Ascending aorta (tissue), 2 donors: ENCODE measurements at places on chromosomes 5 and 9.

DNA sequence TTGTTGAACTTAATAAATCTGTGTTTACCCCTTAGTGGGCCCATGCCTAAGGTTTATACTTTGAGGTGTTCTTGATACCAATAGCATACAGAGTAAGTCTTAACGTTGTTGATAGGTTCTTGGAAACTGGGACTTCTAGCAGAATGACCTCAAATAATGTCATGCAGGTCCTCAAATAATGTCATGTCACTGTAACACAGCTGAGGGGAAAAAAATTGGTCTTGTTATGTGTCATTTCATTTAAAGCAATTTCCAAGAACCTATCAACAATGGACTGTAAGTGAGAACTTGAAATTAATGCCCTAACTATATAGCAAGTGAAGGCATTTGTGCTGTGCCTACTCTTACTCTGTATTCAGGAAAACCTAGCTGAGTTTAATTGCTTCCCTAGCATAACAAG lies 7.2 kb downstream of the DNAJA1 start:
- no peak for DNase-seq

- no peak for DNase-seq
Measured at GRCh38 chr5:18105449-18105848, 471.2 kb downstream of the TAF11L14 start.

GRCh38 chr9:22469928-22470544 lies 23.4 kb downstream of the DMRTA1 start:
- DNase-seq = no peak

DNA sequence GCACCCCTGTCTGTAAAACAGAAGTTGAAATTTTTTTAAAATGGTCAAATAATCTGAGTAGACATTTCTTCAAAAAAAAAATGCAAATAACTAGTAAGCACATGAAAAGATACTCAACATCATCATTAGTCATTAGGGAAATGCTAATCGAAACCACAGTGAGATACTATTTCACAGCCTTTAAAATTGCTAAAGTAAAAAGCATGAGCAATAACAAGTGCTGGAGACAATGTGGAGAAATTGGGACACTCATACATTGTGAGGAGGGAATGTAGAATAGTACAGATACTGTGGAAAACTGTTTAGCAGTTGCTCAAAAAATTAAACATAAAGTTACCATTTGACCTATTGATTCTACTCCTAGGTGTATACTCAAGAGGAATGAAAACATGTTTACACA lies 58.4 kb upstream of the RUSC2 start:
- DNase-seq = no peak

GRCh38 chr9:115636596-115636995 lies 517.0 kb upstream of the PAPPA start:
- no peak for DNase-seq

DNA sequence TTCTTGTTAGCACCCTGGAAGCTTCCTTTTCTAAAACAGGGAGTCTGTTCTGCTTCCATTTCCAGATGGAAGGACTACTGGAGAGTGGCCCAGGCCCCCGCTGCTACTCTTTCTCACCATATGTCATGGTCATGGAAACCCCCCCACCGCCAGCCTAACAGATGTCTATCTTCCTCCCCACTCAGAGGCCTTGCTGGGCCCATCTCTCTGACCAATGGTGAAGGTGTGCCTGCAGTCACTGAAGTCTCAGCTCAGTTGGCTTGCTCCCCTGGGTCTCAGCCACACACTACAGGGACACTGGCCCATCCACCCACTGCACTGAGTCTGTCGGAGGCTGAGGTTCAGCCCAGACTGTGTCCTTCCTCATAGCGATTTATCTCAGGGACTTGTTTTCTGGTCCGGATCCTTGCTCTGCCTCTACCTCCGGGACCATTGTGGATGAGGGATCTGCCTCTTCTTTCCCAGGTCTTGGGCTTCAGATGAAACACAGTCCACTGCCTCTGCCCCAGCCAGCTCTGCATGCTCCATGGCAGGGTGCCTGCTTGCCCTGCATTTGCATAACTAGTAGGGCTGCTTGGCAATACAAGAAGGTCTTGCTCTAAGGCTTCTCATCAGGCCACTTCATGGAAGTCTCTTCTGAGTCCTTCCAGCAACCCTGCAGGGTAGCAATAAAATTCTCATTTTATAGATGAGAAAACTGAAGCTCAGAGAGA lies 30.8 kb downstream of the GALNT12 start:
- DNase-seq = no peak

GRCh38 chr5:98605426-98605825 lies 168.0 kb upstream of the RGMB start:
- DNase-seq = no peak

DNA sequence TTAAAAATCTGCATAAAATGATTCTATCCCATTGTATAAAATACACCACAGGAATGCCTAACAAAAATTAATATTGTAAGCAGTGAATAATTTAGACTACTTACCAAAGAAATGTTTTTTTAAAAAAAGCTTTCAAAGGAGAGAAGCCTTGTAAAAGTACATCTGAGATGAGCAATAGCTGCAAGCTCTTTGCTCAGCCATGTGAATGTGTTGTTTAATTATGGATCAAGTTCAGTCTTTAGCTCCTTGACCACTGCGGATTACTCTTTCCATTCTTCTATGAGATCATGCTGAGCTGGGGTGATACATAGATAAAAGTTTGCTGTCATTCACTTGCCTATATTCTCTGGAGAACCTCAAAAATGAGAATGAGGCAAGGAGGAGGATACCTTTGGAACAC lies 782.4 kb upstream of the ZNF608 start:
- DNase-seq = no peak

DNA sequence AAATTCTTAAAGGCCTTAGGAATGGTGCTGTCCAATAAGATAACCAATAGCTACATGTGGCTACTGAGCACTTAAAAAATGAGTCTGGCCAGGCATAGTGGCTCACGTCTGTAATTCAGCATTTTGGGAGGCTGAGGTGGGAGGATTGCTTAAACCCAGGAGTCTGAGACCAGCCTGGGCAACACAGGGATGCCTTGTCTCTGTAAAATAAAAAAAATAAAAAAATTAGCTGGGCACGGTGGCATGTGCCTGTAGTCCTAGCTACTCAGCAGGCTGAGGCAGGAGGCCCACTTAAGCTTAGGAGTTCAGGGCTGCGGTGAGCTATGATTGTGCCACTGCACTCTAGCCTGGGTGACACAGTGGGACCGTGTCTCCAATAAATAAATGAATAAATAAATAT lies 1.3 kb upstream of the SLC22A5 start:
- no peak for DNase-seq

GRCh38 chr5:68911840-68912690 lies 181.7 kb upstream of the SLC30A5 start:
- DNase-seq = no peak

DNA sequence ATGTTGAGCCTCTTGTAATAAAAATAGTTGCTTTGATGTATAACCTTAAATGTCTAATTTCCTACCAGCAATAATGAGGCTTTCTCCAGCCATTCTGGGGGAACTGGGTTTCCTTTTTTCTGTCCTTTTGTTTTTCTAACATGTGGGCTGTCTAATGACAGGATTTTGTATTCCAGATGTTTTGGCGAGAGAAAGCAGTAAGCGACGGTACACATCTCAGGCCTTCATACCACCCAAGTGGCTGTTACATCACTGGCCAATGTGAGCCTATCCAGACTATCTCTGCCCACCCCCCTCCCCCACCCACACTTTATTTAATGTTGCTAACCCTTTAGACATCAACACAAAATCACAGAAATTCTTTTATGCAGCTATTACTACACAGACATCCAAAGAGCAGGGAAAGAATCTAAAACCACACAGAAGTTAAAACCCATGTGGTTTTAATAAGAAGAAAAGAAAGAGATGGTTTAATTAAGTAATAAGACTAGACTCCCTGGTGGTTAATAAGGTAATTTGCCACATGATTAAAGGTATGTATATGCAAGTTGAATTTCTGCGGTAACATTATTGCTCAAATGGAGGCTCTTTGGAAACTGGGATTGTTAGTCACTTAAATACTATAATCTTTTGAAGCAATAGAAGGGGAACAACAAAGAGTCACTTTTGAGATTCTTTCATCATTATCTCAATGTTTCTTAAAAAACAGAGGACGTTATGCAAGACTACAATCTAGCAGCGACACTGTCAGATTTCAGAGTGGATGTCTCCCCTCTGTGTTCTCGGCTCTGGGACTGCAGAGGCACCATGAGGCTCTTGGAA lies 365.1 kb downstream of the ENC1 start:
- no peak for DNase-seq

DNA sequence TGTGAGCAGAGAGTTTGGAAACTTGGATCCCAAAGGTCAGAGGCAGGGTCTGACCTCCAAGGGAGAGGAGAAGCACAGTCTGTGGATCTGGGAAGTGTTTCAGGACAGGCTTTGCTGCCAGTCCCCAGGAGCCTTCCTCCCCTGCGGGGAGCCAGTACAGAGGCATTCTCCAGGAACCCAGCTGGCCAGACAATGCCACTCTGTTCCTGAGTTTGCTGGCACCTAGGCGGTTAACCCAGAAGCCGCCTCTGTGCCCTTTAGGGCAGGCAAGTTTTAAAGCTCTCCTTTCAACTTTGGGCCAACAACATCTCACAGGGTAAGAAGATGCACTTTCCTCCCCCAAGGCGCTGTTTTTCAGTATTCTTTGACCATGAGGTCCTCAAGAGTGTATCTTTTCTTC lies 37.0 kb upstream of the FGF1 start:
- DNase-seq = no peak

DNA sequence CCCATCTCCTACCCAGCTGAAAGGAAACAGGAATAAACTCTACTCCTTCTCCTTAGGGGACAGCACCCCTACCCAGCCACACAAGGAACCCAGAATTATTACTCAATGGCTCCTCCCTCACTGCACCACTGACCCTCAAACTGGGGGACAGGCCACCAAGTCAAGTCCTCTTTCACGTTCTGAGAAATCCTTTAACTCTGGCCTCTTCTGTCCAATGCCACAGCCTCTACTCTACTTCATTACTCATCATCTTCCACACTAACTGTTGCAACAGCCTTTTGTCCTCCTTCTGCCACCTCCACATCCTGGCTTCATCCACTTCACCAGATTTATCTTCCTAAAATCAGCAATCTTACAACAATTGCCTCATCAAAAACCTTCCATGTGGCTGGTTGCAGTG lies 6.8 kb downstream of the TTC39B start:
- DNase-seq = no peak

DNA sequence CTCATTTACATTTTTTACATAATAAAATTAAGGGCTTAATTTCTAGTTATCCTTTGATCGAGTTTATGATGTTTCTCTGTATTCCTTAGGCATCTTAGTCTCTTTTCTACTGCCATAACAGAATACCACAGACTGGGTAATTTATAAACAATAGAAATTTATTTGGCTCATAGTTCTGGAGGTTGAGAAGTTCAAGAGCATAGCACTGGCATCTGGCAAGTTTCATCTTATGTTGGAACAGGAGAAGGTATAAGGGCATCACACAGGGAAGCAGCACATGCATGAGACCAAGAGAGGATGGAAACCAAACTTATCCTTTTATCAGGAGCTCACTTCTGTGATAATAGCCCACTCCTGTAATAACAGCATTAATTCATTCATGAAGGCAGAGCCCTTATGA lies 284.9 kb upstream of the COX7C start:
- DNase-seq = no peak

- DNase-seq = no peak
Measured at GRCh38 chr5:177540438-177540837, 13.9 kb downstream of the FAM193B start.

GRCh38 chr5:137734962-137735554 lies 831 bp downstream of the KLHL3 start:
- no peak for DNase-seq

DNA sequence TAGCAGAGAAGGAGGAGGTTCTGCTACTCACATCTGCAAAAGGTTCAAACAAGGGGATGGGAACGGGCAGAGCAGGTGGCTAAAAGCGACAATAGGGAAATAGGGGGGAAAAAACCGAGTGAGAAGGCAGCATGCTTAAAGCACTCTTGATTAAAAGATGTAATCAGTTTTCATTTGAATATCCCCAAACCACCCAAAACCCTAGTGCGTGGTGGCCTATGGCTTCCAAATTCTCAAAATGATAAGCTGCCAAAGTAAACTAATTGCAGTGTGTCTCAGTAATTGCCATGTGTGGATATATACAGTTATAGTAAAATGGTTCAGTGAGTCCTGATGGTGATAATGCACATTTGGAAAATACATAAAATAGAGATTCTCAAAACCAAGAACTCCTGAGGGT lies 315.2 kb upstream of the RFX3 start:
- DNase-seq = no peak

DNA sequence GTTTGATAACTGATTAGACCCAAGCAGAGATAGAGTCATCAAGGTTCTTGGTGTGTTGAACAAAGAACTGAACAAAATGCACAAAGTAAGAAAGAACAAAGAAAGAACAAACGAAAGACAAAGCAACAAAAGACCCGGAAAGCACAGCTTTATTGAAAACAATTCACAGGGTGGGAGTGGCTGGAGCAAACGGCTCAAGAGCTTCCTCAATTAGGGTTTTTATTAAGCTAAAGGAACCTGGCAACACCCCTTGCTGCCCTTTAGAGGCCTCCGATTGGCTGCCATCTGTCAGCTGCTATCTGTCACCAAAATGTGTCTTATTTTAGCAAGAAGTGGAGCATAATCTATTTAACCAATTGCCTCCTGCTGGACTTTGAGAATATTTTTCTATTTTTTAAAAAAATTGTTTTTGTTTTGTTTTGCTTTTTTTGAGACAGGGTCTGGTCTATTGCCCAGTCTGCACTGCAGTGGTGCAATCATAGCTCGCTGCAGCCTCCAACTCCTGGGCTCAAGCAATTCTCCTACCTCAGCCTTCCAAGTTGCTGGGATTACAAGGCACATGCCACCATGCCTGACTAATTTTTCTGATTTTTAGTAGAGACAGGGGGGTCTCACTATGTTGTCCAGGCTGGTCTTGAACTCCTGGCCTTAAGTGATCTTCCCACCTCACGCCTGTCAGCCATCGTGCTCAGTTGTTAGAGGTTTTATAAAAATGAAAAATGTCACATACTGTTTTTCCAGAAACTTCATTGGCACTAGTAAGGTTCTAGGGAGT lies 7.7 kb upstream of the ABO start:
- DNase-seq = no peak

- no peak for DNase-seq
Measured at GRCh38 chr9:32647671-32648070, 12.2 kb upstream of the TAF1L start.

GRCh38 chr9:130839132-130840111 lies 4.4 kb downstream of the ABL1 start:
- DNase-seq = no peak

DNA sequence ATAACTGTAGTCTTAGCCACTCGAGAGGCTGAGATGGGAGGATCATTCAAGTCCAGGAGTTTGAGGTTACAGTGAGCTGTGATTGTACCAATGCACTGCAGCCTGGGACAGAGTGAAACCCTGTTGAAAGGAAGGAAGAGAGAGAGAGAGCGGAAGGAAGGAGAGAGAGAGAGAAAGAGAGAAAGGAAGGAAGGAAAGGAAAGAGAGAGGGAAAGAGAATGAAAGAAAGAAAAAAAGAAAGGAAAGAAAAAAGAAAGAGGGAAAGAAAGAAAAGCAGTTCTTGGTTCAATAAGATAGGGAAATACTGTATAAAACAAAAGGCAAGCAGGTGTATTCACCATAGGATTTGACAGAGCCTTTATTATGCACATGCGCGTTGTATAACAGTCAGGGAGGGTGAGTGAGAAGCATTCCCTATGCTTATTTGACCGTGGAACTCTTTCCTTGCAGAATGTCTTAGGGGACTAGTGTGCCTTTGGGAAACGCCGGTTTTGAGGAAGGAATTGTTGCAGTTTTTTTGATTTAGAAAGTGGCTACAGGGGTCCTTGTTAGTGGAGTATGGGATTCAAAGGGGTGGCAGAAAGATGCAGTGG lies 42.0 kb downstream of the GSN start:
- no peak for DNase-seq

- no peak for DNase-seq
Measured at GRCh38 chr5:147437161-147437596, 72.7 kb downstream of the DPYSL3 start.
